ENCODE measurements at places on chromosomes 5 and 9.
A peak's percentile ranks its signal among the peaks of the same experiment; 100 is the strongest.

- DNase-seq = no peak
Observed at GRCh38 chr5:56598941-56599340, 216.4 kb upstream of the MAP3K1 start.

DNA sequence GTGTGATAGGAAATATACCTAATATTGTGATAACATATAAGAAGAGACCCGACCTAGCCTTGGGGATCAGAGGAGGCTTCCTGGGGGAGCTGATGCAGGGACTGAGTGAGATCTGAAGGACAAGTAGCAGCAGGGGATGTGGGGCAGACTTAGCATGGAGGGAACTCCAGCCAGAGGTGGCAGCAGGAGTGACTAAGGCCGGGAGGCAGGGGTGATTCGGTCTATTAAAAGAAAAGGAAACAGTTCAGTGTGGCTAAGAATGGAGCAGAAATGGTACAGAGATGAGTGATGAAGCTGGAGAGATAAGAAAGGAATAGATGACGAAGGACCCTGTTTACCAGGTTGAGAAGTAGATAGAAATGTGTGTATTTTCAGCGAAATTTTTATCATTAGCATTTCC, 408.8 kb downstream of the ENC1 start:
- no peak for DNase-seq

DNA sequence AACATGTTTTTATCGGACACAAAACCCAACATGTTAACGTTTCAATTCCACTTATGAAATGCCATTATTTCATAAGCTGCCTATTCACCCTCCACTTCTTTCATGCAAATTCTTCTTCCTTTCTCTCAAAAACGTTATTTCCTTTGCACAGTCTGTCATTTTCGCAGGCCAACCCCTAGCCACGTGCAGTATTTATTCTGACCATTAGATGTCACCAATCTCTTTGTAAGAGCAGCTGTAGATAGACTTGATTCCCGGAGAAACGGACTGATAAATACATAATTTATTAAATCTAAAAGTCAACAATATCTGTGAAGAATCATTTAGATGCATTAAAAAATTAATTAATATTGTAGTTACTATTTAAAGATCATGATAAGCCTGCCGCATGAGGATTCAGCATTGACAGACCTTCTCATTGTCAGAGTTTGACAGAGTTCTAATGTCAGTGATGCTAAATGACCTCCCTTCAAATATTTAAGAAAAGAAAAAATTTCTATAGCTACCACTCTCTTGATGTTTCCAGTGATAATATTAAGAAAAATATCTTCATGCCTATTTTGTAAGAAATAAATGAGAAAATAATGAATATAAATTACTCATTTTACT, 933.6 kb downstream of the CDH12 start:
- DNase-seq = peak; percentile 88

- DNase-seq = no peak
Observed at GRCh38 chr9:77987880-77988525, 43.6 kb downstream of the GNAQ start.

DNA sequence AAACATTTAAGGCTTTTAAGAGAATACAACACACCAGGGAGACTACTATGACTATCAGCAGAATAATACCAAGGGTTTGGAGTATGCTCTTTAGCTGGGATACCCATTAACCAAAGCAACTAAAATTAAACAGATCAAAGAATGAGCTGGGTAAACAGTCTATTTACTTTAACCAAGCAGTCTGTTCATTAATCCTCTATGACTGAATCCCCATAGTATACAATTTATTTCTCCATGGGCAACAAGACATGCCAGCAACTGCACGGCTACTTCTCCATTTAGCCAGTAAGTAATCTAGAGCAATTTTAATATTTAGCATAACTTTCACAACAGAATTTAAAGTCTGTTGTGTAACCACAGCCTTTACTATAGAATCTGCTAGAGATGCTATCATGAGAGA, 77.6 kb downstream of the CDO1 start:
- DNase-seq = no peak

- peak; percentile 26 for DNase-seq
Observed at GRCh38 chr9:94672811-94673487, 33.6 kb upstream of the FBP1 start.

- no peak for DNase-seq
Observed at GRCh38 chr5:97874491-97874890, 691.4 kb upstream of the RIOK2 start.

GRCh38 chr5:68348447-68349222, 133.1 kb downstream of the PIK3R1 start:
- DNase-seq = no peak

DNA sequence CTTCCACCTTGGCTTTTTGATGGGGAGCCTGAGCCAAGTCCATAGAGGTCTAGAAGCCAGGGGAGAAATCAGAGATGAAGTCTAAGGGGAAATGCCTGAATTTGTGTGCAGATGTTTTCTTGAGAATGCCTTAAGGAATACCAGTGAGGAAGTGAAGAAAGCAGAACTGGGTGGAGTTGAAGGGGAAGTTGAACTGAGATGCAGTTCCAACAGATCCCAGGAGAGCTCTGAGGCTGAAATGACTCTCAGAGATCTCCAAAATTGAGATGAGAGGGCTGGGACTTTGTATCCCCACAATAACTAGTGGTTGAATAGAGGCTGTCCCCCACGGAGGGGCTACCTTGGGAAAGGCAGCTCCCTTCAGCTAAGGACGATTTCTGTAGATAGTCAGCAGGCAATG, 197.1 kb downstream of the ZNF462 start:
- no peak for DNase-seq

DNA sequence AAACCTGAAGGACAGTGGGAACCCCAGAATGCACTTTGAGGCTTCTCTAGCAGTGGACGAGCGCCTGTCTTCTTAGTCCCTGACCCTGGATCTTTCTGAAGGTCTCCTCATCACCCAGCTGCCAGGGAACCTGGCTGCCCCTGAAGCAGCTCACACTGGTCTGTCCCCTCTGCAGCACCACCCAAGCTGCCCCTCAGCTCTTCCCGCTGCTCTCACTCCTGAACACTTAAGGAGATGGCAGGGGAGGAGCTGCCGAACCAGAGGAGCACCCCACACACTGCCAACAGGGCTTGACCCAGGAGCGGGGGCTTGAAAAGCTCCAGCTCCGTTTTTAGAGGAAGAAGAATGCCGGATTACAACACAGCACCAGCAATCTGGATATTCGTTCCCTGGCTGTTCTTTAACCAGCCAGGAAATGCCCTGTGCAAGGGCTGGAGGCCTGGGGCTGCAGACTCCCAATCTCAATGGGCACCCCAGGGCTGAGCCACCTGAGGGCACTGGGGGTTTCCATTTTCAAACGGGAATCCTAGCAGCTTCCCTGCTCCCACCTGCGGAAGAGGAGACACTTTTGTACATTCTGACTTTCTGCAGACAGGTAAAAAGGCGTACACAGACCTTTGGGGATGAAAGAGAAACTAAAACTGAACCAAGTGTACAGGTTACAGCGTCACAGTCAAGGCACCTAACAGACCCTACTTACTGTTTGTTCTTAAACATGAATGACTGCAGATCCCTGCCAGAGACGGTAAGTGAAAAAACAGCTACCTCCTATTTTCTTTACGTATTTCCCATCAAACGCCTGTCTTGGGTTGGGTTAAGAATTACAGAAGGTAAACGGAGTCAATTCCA, 36.3 kb downstream of the GOLM1 start:
- DNase-seq = no peak

DNA sequence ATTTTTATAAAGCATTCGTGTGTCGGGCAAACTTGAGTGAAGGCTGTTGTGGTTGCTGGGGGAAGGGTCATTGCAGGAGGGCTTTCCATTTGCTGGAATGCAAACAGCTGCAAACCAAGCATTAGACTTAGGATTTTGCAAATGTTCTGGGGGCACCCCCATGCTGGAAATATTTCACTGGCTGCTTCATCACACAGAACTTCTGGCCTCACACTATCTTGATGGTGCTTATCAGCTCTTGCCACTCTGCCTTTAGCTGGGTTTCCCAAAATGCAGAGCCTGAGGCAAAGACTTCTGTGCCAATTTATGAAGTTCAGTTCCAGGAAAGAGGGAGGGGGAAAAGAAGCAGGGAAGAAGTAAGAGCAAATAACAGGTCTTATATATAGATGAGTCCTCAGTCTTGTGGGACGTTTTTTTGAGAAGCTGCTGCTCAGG, 8.6 kb upstream of the COL15A1 start:
- no peak for DNase-seq

DNA sequence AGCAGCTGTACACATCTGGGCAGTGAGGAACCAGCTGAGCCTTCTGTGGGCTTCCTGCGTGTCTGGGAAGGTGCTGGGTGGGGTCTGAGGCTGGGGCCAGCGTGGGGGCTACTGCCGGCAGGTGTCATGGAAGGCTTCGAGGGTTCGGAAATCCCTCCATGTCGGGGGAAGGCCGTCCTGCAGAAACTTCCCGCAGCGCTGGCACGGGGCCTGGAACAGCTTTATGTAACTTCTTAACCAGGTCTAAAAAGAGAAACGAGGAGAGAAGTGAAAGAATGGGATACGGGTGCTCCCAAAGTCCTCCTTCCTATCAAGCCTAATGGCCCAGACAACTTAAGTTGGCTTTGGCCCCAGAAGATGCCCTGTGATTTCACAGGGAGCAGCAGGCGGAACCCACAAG, 120.6 kb upstream of the RAPGEF1 start:
- DNase-seq = no peak

DNA sequence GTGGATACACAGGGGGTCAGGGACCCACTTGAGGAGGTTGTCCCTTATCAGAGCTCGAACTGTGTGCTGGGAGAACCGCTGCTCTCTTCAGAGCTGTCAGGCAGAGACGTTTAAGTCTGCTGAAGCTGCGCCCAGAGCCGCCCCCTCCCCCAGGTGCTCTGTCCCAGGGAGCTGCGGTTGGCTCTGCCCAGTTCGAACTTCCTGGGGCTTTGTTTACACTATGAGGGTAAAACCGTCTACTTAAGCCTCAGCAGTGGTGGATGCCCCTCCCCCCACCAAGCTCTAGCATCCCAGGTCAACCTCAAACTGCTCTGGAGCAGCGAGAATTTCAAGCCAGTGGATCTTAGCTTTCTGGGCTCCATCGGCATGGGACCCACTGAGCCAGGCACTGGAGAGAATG, 15.9 kb downstream of the SRD5A1 start:
- no peak for DNase-seq

DNA sequence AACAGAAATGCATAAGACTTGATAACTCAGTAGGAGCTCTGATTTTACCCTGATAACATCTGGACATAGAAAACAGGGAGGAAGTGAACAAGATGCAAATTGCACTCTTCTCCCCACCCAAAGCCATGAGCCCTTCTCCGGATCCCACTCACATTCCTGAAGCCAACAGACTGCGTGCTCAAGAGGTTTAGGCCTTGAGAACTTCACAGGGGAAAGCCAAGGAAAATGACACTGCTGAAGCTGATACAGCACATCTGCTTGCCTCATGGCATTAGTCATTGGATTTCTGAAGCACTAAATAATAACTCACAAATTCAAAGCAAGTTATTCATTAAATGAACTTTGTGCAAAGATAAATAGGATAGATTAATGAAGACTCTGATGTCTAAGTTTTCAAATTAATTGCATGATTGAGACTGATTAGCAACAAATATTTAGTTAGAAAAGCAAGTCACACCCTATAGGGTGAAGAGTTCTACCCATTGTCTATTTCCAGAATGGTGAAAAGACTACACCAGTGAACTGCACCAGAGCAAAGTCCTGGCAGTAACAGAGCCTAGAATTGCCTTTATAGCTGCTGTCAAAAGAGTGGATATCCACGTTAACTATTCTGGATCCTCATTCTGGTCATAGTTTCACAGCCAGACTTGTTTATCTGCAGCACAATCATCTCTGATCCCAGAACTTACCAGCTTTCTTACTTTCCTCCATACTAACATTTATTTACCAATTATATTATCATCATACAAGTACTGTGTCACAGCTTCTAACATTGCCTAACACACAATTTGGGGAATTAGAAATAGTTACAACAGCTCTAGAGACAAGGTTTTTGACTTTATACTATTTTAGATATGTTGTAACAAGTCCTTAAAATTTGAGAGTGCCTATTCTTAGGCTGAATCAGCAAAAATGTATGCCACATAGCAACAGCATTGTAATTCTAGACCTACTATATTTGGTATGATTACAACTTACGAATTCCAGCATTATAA, 432.1 kb upstream of the RGMB start:
- no peak for DNase-seq

DNA sequence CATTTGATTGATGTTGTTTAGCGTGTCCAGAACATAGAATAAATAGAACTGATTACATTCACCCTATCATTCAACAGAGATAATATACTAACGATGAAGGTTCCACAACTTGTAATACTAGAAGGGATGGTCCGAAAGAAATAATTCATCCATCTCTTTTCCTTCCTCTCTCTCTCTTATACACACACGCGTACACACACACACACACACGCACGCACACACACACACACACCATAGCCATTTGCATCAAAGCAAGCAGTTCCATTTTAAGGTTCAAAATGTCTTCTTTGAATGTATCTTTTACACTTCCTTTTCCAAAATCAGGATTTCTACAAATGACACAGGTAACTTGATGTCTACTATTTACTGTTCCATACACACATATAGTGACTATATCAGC, 887 bp downstream of the GDA start:
- no peak for DNase-seq

- peak; percentile 85 for DNase-seq
Observed at GRCh38 chr9:120701248-120701647, 13.0 kb downstream of the MEGF9 start.

DNA sequence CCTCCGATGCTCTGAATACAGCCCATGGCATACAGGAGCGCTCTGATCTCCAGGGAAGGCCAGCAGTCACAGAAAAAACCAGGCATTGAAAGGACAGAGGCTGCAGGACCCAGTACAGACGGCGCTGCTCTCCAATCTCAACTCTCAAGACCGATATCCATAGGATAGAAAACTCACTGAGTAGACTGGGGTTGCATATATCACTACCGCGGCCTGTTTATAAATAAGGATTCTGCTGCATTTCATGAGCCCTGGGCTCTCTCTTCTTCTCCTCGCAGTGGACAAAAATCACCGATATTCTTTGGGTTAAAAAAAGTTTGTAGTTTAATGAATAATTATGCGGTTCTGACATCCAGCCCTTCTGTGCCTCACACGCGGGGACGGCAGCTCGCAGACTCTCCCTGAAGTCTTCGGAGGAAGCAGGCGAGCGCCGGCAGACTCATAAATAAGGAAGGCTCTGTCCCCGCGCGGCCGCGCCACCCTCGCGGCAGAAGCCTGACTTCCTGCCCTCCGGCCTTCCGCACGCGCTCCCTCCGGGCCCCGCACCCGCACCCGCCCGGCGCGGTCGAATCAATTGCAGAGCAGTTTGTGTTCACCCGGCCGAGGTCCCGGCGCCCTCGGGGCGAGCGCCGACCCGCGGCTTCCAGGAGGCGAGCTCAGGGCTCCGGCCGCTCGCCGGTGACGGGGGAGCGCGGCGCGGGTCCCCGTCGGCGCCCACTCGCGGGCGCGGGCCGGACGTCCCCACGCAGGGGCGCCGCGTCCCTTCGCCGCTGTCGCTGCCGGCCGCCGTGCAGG, at the start of gene FAM78A:
FAM78A (minus strand) TSS at position 417 of the 795 bp plus-strand sequence; CDS start at position 86, 331 bp downstream.
- DNase-seq = no peak

- DNase-seq = no peak
Observed at GRCh38 chr9:5470122-5470521, 19.8 kb downstream of the CD274 start.

DNA sequence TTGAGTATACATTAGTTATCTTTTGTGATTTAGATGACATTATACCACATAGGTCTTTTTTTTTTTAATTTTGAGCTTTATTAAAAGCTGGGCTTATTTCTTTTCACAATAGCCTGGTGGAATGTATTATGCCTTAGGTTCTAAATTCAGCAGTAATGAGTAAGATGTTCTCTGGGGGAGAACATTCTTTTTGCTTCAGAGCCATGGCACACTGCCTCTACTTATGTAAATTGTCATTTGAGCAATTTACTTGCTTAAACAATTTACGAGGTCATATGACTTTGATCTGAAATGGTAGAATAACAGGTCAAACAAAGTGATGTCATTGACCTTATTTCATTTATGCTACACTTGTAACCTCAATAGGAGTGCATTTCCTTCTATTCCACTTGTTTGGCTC, 154.2 kb downstream of the FOCAD start:
- no peak for DNase-seq
